ENCODE measurements at places on chromosomes 3 and 15.

- DNase-seq = peak; percentile 21
Observed at GRCh38 chr3:46566040-46566641, at the start of gene LRRC2. TSS of gene LRRC2 (minus strand) at chr3:46566302. CDS start at chr3:46551591, 14,711 bp downstream.

- no peak for DNase-seq
Observed at GRCh38 chr15:72516777-72517176, 42.6 kb downstream of the ARIH1 start.

DNA sequence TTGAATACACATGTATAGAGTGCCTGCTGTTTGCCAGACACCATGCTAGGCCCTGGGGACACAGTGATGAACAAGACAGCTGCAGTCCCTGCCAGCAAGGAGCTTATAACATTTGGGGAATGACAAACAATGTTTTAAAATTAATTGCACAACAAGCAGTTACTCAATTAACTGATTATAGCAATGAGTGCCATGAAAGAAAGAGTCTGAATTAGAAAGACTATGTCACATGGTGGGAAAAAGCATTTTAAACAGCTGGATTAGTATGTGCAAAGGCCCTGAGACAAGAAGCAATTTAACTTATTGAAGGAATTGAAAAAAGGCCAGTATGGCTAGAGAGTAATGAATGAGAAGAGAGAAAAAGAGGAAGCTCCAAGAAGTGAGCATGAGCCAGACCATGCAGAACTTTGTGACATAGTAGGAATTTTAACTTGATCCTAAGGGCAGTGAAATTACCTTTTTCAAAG is 64.5 kb upstream of the PLXNA1 start:
- no peak for DNase-seq

GRCh38 chr15:67101911-67102598 is 36.7 kb downstream of the SMAD3 start:
- DNase-seq = no peak

DNA sequence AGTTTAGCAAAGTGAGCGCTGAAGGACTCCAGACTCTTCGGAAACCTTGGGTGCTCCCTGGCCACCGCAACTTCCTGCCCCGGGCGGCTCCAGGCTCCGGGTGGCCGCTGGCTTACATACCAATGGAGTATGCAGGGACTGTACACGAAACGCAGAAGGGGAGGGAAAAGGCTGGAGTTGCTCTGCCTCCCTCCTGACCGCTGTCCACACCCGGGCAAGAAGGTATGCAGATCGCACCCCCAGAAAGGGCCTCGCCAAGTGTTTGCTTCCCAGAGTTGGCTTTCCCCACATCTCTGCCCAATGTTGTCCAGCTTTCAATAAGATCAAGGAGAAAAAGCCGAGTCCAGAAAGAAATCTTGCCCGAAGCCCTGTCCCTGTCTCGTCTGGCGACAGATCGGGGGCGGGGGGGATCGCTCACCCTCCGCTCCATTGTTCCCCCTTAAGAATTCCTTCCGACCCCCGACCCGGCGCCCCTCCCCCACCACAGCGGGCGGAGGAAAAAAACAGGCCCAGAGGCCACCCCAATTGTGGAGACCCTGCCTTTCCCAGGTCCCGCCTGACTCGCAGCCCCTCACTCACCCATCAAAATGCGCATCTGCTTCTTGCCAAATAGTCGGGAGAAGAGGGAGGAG is 533 bp downstream of the ARF4 start:
- no peak for DNase-seq

DNA sequence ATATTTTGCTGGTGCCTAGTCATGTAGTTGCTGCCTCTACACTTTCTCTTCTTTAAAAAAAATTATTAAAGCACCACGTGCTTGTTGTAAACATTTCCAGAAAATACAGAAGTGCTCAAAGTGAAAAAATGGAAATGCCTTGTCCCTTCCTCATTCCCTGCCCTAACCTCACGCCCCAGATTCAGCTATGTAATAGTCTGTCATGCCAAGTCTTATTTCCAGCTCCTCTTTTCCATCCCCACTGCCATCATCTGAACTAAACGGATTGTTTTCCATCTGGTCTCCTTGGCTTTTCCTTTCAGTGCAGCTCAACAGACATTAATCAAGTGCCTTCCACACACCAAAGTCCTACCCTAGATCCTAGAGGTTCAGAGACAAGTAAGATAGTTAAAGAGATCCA is 15.5 kb downstream of the ZNF774 start:
- DNase-seq = no peak

- no peak for DNase-seq
Observed at GRCh38 chr3:125460233-125460632, 59.8 kb downstream of the SNX4 start.

- no peak for DNase-seq
Observed at GRCh38 chr15:80785335-80785734, 6.2 kb downstream of the CEMIP start.

DNA sequence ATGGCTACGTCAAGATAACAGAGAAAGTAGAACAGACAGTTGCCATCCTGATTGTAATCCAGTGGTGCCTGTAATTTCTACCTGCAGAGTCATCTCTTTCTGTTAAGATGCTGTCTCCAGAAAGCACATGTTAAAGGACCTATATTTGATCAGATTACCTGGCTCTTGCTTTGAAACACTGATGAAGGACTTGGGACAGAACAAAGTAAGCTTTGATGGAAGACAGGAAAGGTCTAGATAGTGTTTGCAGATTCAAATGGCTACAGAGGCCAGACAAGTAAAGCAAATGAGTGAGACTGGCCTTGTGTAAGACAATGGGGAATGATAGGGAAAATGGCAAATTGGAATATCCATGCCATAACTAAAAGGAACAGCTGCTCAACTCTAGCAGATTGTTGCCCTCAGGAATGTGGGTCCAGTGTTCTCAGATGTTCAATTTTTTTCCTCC is 1.8 kb upstream of the GSK3B start:
- DNase-seq = no peak

DNA sequence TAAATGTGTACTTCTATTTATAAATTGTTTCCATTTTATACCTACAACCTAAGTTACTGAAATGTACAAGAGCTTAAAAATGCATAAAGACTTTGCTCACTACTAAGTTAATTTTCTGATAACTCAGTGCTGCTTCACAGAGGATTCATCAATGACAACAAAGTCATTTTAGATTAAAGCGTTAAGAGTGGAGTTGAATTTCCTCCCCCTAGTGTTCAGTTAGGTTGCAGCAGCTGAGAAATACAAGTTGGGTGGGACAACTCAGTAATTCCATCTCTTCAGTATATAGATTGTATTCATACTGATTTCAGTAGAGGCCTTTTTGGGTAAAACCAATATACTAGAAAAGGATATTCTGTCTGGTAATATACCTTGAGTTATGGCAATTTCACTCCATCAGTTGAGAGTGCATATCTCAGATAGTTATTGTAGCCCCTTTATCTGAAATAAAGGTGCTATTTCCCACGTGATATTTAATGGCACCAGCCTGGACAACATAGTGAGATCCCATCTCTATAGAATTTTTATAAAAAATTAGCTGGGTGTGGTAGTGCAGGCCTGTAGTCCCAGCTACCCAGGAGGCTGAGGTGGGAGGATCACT is 6.9 kb upstream of the RPL35A start:
- no peak for DNase-seq

DNA sequence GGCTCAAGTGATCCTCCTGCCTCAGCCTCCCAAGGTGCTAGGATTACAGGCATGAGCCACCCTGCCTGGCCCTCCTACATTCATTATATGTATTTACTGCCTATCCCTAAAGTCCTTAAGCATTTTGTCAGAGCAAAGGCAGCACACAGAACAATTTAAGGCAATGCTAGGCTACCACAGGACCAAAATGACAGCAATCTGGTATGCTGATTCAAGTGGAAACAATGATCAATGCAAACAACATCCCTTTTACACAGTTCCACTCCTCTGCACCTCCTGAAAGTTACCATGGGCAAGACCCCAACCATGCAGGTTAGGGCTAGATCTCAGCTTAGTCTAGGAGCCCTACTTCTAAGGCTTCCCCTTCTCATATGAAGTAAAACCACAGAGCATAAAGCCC is 40.3 kb downstream of the SPG11 start:
- DNase-seq = no peak

DNA sequence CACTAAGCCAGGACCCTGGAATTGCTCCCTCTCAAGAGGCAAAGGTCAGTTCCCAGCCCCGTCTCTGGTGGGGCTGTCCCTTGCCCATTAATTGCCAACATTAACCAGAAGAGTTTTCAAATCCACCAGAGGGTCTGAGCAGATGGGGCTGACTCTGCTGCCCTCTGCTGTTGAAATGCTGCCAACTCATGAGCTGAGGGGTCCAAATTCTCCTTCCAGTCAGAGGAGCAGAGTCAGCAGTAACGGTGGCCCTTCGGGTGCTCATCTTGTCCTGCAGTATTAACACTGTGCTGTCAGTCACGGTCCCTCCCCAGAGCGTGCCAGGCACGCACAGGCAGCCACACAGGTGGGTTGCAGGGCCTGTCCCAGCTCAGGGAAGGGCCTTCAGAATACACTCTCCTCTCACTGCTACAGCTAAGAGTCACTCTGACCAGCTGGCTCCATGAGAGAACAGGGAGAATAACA is 10.7 kb upstream of the SPTBN5 start:
- peak; percentile 63 for DNase-seq

DNA sequence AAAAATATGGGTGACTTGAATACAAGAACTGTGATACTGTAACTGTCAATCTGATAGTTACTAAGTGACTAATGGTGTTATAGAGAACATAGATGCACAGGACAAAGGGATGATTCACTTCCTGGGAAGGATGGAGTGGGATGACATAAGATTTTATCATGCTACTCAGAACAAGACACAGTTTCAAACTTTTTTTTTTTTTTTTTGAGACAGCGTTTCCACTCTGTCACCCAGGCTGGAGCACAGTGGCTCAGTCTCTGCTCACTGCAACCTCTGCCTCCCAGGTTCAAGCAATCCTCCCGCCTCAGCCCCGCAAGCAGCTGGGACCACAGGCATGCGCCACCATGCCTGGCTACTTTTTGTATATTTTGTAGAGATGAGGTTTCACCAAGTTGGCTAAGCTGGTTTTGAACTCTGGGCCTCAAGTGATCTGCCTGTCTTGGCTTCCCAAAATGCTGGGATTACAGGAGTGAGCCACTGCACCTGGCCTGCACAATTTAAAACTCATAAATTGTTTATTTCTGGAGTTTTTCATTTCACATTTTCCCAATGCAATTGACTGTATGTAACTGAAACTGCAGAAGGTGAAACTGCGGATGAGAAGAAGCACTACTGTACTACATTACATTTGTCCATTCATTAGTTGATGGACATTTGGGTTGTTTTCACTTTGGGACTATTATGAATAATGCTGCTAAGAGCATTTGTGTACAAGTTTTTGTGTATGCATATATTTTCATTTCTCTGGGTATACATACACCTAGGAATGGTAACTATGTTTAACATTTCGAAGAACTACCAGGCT is 40.6 kb downstream of the ADIPOQ start:
- no peak for DNase-seq

GRCh38 chr15:72231833-72232478 is 966 bp upstream of the PKM start:
- no peak for DNase-seq

DNA sequence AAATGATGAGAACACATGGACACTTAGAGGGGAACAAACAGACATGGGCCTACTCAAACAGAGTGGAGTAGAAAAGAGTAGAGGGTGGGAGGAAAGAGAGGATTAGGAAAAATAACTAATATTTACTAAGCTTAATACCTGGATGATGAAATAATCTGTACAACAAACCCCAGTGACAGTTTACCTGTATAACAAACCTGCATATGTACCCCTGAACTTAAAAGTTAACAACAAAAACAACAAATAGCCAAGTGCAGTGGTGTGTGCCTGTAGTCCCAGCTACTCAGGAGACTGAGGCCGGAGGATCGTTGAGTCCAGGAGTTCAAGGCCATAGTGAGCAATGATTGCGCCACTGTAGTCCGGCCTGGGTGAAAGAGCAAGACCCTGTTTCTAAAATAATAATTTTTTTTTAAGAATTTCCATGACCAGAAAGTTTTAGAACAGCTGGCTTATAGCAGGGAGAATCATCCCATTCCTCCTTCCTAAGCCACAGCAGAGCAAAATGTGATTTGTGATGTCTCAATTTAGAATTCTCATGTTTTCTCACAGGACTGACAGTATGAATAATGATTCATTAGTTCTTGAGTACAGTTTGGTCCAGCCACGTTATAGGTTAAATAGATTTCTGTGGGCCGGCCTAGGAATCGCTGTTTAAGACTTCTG is 150.0 kb downstream of the ZNF609 start:
- DNase-seq = no peak

DNA sequence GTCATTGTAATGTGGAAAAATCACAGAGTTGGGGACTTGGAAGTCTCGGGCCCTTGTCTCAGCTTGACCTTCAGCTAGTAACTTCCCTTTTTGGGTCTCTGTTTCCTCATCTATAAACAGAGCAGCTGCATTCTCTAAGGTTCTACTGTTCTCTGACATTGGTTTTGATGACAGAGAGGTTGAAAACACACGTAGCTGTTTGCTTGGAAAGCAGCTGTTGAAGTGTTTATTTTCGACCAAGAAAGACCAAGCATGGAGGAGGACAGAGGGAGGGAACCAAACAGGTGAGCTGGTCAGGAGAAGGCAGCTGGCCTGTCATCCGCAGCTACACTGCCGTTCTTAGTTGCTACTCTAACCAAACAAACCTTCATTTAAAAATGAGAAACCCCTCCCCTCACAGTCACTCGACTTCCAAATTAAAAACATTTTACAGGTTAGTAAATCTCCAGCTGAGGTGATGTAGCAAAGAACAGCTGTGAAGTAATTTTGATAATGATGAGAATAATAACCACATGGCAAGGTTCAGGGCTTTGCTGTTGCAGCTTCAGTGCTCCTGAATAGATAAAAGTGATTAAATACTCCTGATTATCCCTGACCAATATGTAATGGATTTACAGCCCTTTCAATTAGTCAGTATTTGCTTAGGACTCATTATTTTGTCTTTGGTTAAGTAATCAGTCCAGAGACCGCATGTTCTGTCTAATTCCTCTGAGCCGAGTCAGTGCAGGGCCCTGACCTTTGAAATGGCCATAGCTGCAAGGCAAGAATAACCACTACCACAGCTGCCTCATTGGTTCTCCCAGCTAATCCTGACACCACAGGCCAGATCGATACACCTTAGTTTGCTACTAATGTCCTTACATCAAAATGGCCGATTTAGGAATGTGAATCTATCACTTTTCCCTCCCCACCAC is 65.3 kb downstream of the MEIS2 start:
- no peak for DNase-seq

GRCh38 chr15:77983708-77984445 is 93.6 kb downstream of the TBC1D2B start:
- no peak for DNase-seq

DNA sequence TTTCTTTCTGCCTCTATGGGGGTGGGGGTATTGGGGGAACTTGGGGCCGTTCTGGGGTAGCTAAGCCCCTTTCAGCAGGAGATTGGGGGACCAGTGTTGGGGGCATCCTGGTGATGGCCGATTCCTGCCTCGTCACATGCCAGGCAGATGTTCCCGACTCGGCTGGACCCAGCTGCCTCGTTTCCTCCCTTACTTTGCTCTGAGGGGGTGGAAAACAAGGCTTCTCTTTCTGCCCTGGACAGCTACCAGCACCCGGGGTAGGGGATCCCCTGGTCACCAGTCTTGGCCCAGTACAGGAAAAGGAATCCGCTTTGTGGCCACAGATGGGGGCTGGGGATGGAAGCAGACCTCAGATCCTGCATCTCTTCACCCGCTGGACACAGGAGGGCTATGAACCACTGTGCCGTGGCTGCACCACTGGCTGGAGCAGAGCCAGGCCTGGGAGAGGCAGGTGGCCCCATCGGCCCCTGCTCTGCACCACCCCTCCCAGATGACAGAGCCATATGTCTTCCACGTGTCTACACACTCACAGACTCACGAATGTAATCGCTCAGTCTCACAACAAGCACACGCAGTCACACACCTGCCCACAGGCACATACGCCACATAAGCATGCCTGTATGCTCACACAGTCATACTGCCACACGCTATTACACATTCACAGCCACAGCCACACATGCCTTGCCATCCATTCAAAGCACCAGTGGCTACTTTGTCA is 12.4 kb downstream of the SNX33 start:
- DNase-seq = no peak

Measured in activated naive CD4-positive, alpha-beta T cell (primary cell).